Uterus (tissue), 4 donors: ENCODE measurements at places on chromosomes 4 and X. TPM values are rescaled to one million over a fixed set of nuclear protein-coding genes. Genes with fewer than 3 reads are reported as not detected.
A peak's percentile ranks its signal among the peaks of the same experiment; 100 is the strongest.

DNA sequence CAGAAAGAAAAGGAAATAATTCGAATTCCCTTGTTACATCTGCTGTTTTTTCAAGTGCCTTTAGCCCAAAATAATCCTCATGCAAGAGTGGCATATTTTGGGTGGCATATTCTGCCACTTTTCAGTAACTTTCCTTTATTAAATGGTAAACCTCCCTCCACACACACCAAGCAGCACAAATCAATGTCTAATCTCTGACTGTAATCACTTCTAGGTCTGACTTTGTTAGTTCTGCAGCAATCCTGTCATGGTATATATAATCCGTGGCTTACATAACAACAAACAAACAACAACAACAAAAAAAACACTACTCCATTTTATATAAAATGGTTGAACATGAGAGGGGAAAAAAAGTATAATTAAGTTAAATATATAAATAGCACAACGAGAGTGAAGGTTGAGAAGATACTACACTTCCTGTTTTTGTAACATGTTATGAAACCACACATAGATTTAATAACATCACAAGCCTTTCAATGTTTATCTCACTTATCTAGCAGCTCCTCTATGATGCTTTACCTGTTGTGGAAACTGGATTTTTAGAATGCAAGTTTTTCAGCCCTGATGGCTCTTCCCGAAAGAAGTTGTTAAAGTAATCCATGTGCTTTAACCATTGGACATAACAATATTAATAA is 715.4 kb downstream of the GRXCR1 start:
- no peak for DNase-seq

The SSX2 gene
- total RNA-seq: not detected

GRCh38 chrX:32874839-32875238 is 336.5 kb downstream of the DMD start:
- DNase-seq: no peak

DNA sequence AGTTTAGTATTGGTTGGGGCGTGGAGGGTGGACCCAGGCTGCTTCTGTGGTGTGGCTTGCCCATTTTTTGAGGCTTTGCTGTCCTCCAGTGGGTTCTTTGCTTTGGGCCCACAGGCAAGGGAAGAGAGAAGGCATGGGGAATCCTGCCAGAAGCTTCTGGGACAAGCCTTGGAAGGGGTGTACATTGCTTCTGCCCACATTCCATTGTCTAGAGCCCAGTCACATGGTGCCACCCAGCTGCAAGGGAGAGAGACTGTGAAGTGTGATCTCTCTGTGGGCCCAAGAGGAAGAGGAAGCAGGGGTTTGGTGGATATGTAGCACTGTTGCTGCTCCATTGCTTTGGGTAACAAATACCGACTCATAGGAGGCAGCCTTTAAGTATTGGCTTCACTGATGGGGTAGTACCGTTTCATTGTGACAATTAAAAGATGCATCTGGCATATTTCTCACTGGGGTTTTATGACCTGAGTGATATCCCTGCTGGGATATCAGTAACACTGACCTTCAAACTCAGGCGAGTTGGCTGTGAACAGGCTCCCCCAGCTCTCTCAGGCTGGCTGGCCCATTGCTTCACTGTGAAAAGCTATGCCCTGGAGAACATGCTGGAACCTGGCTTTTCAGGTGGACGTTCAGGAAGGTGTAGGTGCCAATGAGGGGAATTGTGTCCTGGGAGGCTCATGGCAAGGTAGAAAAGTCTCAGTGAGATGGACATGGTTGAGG is 85.9 kb downstream of the CLDN34 start:
- no peak for DNase-seq

DNA sequence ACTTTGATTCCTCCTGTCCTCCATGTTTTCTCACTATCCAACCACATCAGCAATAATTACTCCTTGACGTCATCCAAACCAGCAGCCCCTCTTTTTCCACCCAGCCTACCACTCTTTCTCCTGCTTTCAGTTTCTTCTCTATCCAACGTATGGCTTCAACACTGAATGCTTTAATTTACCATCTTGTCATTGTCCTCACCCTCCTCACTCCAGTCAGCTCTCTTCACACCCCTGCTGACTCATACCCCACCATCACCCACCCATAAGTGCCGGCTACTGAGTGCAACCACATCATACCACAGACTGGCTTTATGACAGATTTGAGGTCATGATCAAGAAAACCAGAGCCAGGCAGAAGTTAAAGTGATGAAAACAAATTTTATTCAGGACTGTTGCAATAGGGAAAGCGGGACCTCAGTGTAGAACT is 9.8 kb upstream of the ANXA5 start:
- no peak for DNase-seq

The EFHC2 gene
- total RNA-seq: 0.59 TPM

DNA sequence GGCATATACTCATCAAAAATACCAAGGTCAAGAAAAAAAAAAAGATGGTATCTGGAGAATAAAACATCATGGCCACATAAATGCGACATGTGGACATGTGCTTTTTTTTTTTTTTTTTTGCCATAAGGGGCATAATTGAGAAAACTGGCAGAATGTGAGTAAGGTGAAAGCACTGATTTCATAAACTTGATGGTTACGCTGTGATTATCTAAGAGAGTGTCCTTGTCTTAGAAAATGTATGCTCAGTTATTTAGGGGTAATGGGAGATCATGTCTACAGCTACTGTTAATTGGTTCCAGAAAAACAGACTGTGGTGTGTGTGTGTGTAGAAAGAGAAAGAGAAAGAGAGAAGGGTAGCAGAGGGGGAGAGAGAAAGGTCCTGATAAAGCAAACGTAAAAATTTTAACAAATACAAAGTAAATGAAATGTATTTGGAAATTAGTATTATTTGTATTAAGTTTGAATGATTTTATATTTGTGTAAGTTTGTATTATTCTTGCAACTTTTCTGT is 8.1 kb downstream of the DNAJB14 start:
- DNase-seq: no peak

The CORIN gene
- 6.2 TPM for total RNA-seq

- peak; percentile 49 for DNase-seq
These were observed 6.9 kb upstream of the WDR1 start for GRCh38 chr4:10123227-10124101.

GRCh38 chr4:114866901-114867670 is 246.3 kb downstream of the NDST4 start:
- no peak for DNase-seq

- DNase-seq: no peak
These were observed 16.7 kb upstream of the FRAS1 start for GRCh38 chr4:78040431-78040830.

DNA sequence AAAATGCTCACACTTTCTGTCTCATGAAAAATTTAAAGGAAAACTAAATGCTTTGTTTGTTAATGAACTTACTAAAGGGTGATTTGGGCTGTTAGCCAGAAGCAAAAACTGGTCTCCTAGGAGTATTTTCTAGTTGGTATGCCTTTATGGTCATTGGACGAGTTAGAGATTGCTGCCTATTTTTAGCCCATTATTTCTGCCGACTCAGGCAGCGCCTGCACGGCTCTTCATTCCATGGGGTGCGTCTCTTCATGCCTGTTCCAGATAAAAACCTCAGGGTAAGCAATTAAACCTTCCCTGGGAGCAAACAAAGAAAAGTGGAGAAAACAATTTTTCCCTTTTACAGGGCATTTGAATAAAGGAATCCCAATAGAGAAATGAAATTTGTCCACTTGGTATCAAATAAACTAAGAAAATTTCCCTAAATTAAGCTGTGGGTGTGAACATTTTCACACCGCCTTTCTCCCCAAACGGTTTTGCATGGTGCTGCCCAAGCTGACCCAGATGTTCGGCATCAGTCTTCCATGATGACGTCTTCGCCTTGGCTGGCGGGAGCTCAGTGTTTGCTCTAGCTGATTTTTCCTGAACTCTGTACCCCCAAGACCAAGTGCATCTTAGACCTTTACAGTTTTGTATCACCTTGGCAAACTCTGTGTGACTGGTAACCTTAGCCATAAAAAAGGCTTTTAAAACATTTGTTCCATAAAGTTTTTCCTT is 61.7 kb upstream of the ADGRG2 start:
- DNase-seq: no peak

DNA sequence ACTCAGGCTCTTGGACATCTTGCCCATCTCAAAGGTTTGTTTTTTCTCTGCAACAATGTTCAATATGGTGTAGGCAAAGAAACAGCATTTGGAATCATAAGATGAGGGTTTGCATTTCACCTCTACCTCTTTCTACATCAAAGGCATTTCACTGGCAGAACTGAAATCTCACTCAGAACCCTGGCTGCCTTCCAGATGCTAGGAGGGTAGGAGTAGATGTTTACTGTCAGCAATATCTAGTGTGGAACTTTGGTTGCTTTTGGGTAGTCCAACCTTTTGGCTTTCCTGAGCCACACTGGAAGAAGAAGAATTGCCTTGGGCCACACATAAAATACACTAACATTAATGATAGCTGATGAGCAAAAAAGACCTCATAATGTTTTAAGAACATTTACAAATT is 297.0 kb upstream of the KLF3 start:
- DNase-seq: no peak

GRCh38 chrX:7285765-7286164 is 137.8 kb upstream of the PUDP start:
- DNase-seq: no peak
